Skin of body (tissue), 3 donors: ENCODE measurements at places on chromosomes 4 and X.

GRCh38 chrX:32395878-32396277 lies 815.5 kb downstream of the DMD start:
- no peak for DNase-seq

- DNase-seq = peak; percentile 60
These were observed 58.6 kb upstream of the ZC4H2 start for GRCh38 chrX:65034668-65035445.

DNA sequence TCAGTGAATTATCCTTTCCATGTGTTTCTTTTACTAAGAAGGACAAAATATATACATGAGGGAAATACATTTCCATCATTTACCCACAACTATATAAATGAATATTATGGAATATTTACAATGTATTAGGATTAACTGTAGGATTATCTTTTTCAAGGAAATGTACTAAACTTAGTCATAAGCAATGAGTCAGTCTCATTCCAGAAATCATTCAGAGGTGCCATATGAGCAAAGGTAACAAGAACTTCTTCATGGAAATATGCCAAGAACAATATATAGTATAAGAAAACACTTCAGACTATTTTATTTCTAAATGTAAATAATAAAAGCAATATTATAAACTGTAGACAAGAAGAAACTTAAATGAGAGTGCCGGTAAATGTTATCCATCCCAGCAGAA lies 67.1 kb downstream of the USP38 start:
- DNase-seq = no peak

DNA sequence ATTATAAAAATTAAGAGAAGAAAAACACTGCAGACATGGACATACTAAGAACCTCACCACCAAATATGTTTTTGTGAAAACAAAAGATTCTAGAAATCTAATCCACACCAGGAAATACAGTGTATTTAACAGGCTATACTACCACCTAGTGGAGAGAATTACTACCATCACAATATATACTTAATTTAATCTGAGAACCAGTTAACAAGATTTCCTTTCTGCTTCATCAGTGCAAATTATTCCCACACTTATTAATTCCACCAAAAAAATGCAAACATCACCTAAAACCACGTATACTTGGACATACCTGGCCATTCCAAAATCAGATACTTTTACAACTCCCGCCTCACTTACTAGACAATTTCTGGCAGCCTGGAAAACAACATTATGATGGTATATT lies 7.0 kb upstream of the TXK start:
- DNase-seq = peak; percentile 10

- no peak for DNase-seq
These were observed at the start of gene TRPC3 for GRCh38 chr4:121951521-121952110. Gene TRPC3, minus strand, starts transcription at chr4:121952060. Its CDS starts 380 bp downstream, at chr4:121951680.

DNA sequence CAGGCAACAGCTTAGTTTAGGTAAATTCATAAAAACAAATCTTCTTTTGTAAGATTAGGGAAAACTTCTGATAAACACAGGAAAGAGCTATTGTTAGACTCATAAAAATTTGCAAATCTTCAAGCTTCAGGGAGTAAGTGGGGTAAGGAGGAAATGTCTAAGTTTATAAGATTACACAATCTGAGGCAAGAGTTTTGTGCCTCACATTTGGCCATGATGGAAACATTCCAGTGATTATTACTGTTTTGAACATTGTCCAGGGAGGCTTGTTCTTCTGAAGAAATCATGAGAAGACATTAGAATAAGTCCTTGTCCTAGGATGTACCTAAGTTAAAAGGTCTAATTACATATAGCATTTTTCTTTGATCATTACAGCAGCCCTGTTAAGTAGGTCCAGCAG lies 72.8 kb downstream of the MAOB start:
- DNase-seq = peak; percentile 2

- peak; percentile 1 for DNase-seq
These were observed 58.3 kb upstream of the HPGD start for GRCh38 chr4:174580597-174580996.

- no peak for DNase-seq
These were observed 42.3 kb upstream of the ACSL4 start for GRCh38 chrX:109775386-109775785.

DNA sequence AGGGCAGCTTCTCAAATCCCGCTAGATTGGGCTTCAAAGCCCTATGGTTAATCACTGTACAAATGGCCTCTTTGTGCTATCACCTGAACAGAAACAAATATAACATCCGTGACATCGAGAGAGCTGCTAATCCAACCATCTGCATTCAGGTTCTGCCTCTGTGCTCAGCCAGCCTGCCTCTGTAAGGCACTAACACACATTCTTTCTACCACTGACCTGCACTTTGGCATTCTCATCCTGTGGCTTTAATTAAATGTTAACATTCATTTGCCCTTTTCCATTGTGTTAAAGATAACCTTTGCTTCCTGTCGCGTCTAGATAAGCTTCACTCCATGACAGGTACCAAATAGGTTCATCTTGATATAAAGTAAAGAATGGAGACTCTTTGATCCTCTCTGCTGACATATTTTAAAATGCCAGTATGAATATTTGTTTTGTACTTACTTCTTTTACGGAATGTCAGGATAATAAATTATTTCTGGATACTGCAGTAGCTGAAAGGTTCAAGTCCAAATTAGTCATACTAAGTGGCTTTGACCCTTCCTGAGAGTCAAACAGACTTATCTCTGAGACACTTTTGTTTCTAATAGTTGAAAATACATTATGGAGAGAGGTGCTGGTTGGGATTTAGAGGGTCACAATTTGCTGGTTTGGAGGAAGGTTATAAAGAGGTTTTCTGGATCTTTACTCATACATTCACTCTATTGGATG lies 505.7 kb downstream of the PACRGL start:
- DNase-seq = no peak

- DNase-seq = peak; percentile 78
These were observed 920 bp downstream of the HTT-AS start for GRCh38 chr4:3073158-3074077.

DNA sequence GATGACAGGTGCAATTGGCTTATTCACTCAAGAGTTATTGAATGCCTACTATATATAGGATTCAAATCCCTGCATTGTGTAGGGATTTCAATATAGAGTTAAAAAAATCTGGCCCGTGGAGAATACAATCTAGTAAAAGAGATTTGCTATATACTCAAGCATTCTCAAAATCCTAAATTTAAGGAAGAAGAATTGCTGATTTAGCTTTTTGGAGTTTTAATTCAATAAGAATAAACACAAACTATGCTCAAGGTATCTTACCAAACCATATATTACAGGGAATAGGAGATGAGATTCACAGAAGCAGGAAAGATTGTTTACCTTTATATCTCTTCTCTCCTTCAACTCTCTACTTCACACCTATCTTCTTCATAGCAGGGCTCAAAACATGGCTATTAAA lies 476.8 kb downstream of the PACRGL start:
- no peak for DNase-seq

- no peak for DNase-seq
These were observed 384.4 kb downstream of the PCDH7 start for GRCh38 chr4:31104577-31104976.

GRCh38 chrX:153953892-153954557 lies 9.6 kb upstream of the RENBP start:
- DNase-seq = no peak

DNA sequence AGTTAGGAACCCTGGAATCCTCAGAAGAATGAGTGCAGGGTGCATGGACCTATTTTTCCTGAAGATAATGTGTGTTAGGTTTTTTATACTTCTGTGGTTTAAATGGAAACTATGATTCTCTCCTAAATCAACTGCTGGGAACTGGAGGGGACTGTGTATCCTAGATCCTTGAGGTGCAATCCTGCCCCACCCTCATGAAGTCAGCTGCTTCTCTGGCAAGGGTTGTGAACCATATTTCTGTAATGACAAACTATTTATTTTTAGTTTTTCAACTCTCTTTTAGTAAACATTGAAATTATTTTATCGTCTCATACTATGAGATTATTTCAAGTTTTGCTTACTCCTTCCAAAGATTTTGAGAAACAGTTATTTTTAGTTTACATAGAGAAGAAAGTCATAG lies 25.8 kb upstream of the VEGFC start:
- no peak for DNase-seq

GRCh38 chr4:25859429-25860148 lies 3.2 kb downstream of the SEL1L3 start:
- peak; percentile 12 for DNase-seq

GRCh38 chr4:87881115-87881514 lies 48.3 kb downstream of the MEPE start:
- no peak for DNase-seq

- DNase-seq = no peak
These were observed 1.9 kb upstream of the HAUS3 start for GRCh38 chr4:2243681-2244380.

DNA sequence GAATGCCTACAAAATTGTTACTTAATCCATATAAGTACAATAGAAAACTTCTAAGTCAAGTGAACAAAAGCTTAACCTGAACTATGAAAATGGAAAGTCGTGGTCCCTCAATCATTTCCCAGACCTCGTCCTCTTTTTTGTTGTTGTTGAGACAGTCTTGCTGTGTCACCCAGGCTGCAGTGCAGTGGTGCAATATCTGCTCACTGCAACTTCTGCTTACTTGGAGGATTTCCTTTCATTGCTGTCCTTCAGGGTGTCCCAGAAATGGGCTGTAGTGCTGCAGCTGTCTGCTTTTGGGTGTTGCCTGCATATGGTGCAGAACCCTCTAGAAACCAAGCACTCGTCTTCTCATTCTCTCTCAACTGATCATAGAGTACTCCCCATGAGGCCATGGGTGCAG lies 75.0 kb upstream of the IL2 start:
- DNase-seq = no peak

DNA sequence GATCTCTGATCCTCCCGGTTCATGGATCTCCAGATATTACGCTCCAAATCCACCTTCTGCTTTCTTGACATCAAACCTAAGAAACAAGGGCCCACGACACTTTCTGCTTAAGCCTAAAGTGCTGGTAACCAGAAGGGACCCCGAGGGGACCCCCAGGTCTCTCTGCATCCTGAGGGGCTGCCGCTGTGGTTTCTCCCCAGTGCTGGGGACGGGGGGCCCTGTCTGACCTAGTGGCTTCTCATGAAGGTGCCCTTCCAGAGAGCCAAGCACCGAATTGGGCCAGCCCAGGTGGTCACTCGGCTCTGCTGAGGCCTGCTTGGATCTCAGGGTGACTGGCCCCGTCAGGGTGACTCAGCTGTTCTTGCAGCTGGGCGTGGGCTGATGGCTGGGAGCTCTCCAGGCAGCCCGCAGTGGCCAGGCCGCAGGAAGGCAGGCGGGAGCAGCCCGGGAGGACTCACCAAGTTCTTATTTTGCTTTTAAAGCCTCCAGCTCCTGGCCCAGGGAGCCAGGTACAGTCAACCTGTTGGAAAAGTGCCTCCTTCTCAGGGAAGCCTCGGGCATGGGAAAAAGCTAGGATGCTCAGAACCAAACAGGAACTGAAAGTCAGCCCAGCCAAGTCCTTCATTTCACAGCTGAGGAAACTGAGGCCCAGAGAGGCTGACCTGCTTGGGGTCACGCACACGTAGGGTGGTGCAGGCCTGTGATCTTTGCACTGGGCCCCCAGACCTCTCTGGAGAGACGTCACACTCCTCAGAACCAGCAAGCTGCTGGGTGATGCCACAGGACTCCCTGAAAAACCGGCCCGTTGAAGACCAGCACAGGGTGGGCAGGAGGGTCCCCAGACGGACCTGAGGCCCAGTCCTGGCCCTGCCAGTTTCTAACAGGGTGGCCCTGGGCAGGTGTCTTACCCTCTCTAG lies 16.7 kb downstream of the BLOC1S4 start:
- no peak for DNase-seq

- no peak for DNase-seq
These were observed 137.1 kb downstream of the ARSF start for GRCh38 chrX:3178329-3178728.

DNA sequence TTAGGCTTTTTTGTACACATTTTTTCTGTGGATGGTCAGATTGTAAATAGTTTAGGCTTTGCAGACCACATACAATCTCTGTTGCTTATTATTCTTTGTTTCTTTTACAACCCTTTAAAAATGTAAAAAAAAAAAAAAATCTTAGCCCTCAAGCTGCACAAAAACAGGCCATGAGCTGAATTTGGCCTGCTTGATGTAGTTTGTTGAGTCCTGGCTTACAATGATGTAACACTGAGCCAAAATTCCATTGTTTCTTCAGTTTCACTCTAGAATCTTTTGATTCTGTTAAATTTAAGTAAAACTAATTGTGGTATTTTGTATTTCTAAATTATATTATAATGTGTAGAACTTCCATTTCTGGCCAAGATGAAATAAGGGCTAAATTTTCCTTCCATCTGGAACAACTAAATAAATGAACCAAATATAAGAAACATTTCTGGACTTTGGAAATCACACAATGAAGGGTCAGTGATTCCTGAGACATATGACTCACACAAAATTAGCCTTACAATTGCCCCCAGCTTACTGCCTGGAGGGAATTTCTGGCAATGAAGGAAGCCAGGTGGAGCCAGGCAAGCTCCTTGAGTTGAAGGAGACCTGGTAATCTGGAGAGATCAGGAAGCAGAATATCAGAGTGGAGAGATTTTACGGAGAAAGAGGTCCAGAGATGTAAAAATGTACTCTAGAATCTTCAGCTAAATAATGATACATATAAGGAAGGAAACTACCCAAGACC lies 29.8 kb downstream of the IQCM start:
- DNase-seq = no peak

- DNase-seq = no peak
These were observed 32.1 kb downstream of the TAPT1 start for GRCh38 chr4:16194214-16194613.

DNA sequence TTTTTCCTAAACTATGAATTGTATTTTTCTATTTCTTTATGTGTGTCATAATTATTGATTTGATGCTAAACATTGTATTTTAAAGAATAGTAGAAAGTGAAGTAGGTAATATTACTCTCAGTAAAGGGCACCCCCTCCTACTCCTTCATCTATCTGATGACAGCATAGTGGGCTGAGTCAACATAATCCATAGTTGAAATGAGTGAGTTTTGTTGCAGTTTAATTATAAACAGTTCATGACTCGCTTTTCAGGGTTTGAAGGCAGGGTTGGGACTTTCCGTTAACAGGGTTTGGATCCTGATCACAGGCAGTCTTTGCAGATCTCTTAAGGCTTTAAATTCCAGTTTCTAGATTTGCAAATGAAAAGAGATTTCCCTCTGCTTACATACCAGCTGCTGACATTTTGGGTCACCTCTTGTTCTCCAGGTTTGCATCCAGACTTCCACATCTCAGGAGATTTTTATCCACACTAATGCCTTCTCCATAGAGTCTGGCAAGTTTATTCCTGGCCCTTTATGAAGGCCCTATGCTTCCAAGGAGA lies 54.0 kb upstream of the TACR3 start:
- no peak for DNase-seq

GRCh38 chrX:125769628-125770027 lies 396.5 kb downstream of the DCAF12L2 start:
- DNase-seq = no peak

DNA sequence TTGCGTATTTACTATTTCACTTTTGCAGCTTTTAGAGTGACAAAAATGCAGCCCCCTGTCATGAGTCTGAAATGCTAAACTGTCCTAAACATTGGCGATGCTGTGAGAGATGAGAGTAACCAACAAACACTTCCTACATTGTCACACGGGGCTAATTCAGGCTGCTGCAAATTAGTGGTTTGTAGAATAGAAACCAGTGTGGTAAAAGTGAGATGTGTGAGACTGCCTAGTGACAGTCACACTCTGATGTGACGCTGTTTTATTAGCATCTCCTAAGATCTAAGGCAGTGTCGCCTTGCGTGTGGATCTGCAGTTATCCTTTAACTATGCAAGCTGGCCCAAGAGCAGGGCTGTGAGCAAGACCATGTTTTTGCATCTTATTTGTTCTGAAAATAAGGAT lies 800.2 kb upstream of the TENM3 start:
- no peak for DNase-seq

GRCh38 chrX:133776072-133776471 lies 209.3 kb downstream of the GPC3 start:
- DNase-seq = no peak

- no peak for DNase-seq
These were observed 42.0 kb upstream of the ARSJ start for GRCh38 chr4:114021451-114021850.
